T-helper 22 cell (primary cell): ENCODE measurements at places on chromosomes 5 and 9.

- no peak for DNase-seq
Observed at GRCh38 chr5:159017786-159018185, 81.9 kb downstream of the EBF1 start.

- no peak for DNase-seq
Observed at GRCh38 chr9:104009826-104010225, 84.3 kb upstream of the SMC2 start.

GRCh38 chr9:127053960-127054359, 68.5 kb downstream of the ANGPTL2 start:
- DNase-seq, result no peak

DNA sequence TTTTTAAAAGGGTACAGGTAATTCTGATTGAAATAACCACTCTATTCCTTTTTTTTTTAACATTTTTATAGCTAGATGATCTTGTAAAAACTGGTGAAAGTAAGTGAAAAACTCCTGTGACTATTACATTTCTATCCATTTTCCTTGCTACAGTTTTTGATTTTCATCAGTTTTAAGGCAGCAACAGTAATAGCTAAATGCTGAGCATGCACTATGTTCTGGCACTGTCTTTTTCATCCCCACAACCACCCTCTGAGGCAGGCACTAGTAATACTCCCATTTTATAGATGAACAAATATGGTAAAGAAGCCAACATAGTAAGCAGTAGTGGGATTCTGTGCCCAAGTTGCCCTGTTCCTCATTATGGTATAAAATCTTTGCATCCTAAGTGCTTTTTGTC, 113.0 kb upstream of the IL7R start:
- no peak for DNase-seq

GRCh38 chr5:50710838-50711237, 44.4 kb downstream of the PARP8 start:
- no peak for DNase-seq

DNA sequence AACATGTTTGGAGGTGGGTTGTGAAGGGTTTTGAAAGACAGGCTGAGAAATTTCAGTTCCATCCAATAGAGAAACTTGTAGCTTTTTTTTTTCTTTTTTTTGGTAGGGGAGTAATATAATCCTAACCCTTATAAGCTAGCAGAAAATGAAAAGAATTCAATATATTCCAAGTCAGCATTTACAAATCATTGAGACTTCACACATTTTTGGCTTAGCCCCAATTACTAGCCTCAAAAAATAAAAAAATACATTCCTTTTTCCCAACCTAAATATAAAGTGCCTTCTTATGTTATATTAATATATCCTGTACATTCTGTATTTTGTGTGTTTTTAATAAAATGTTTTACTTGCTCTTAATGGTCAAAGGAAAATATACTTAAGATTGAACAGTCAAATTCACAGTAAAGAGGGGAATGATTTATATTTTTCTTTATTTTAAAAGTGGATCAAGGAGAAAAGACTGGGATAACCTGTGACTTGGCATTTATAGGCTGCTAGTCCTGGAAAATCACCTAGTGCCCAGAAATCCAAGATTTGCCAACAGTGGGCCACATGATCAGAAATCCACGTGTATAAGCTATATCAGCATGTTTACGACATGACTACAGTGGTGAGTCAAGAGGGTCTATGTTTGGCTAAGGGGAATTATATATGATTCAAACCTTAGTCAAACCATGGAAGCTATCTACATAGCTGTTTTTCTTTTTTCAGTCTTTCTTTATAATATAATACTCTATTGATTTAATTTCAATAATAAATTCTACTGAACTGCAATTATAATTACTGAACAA, 14.5 kb downstream of the HACD4 start:
- no peak for DNase-seq

DNA sequence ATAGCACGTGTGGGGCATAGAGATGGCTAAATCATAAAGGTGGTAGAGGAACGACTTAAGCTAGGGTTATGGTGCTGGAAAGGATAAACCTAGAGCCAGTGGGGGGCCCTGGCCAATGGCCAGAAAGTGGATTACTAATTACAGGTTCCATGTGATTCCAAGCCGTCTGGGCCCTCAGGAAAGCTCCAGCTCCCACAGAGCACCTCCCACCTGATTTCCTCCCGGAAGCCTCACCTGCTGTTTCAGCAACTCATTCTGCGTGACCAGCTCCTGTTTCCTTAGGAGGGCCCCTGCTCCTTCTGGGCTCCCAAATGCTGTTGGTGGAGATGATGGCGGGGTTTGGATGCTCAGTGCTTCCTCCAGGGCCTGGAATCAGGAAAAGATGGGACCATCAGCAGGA, 16.2 kb downstream of the GPX3 start:
- no peak for DNase-seq

GRCh38 chr5:151624476-151624875, 33.3 kb upstream of the FAT2 start:
- DNase-seq, result no peak

DNA sequence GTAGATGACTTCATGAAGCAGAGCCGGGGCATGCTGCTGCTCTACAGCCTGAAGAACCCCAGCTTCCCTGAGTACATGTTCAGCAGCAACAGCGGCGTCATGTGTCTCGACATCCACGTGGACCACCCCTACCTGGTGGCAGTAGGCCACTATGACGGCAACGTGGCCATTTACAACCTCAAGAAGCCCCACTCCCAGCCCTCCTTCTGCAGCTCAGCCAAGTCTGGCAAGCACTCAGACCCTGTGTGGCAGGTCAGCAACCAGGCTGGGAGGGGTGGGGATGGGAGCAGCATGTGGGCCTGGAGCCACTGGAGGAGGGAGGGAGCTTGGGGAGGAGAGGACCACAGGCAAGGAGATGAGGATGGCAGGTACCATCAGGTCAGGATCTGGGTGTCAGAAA, 16.2 kb downstream of the ENHO start:
- no peak for DNase-seq

DNA sequence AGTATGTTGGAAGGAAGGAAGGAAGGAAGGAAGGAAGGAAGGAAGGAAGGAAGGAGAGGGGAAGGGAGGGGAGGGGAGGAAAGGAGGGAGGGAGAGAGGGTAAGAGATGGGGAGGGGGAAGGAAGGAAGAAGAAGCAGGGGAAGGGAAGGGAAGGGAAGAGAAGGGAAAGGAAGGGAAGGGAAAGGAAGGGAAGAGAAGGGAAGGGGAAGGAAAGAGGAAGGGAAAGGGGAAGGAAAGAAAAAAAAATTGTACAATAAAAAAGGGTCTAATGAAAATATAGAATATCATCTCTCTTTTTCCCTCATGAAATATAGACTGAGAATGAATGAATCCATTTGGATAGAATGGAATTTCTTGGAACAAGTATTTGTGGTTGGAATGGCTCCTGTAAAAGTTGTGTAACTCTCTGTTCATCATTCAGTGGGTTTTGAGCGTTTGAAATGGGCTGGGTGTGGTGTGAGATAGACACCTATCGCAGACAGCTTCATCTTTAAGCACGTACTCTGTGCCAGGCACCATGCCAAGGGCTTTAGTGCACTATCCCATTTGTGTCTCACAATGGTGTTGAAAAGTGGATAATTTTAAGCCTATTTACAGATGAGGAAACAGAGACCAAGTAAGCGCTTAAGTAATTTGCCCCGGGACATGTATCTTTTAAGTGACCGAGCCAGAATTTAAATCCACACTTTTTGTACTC, 11.6 kb upstream of the PAPPA start:
- no peak for DNase-seq

DNA sequence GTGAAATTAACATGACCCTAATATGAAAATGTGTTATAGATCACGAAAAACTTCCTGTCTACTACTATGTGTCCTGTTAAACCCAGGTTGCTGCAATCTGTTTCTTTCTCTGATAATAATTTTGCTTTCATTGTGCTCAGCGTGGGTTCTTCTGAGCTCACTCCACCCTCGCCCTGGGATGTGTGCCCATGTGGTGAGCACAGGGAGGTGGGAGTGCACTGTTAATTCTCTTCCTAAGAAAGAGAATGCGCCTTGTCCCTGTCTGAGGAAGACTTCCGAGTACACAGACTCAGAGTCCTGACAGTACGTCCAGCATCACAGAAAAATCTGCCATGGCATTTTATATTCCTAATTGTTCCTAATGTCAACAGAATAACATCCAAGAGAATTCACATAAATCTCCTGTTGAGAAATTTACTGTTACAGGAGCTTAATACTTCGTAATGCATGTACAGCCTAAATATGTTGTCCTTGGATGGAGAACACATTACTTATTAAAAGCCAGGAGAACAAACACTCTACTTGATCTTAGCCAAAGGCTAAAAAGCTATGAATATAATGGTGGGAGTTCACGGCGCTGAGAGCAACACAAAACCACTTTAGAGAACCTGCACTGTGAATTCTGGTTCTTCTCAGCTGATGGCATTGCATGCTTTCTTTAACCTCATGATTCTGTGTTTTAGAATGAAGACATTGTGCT, 102.6 kb downstream of the PDE4D start:
- DNase-seq, result no peak

- no peak for DNase-seq
Observed at GRCh38 chr9:616694-617093, 224.8 kb upstream of the DMRT1 start.

DNA sequence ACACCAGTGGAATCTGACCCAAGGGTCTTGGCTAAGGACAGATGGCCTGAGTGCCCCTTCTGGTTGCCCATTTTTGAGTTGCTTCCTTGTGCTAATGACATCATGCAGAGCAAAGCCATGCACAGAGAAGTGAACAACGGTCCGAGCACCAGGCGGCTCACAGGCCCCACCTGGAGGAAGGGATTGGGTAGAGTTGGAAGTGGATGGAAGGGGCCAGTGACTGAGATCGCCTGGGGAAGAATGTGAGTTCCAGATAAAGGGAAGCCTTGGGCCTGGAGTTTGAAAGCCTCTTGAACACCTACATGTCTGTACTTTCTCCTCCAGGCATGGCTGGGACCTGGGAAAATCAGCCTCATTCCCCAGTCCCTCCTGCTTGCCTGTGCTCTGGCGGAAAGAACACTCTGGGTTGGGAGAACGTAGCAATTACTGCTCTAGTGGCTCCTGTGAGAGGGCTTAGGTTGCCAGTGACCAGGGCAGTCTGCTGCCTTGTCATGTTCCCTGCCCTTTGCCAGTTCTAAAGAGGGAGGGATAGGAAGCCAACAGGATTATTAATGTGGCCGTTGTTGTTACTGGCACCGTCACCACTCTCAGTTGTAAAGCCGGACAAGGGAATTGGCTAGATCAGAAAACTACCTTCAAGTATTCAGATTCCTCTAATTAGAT, 62.5 kb upstream of the PTPN3 start:
- DNase-seq, result no peak

GRCh38 chr5:116370886-116371285, 203.7 kb downstream of the SEMA6A start:
- no peak for DNase-seq

GRCh38 chr5:133526368-133526767, 86.0 kb downstream of the FSTL4 start:
- no peak for DNase-seq

DNA sequence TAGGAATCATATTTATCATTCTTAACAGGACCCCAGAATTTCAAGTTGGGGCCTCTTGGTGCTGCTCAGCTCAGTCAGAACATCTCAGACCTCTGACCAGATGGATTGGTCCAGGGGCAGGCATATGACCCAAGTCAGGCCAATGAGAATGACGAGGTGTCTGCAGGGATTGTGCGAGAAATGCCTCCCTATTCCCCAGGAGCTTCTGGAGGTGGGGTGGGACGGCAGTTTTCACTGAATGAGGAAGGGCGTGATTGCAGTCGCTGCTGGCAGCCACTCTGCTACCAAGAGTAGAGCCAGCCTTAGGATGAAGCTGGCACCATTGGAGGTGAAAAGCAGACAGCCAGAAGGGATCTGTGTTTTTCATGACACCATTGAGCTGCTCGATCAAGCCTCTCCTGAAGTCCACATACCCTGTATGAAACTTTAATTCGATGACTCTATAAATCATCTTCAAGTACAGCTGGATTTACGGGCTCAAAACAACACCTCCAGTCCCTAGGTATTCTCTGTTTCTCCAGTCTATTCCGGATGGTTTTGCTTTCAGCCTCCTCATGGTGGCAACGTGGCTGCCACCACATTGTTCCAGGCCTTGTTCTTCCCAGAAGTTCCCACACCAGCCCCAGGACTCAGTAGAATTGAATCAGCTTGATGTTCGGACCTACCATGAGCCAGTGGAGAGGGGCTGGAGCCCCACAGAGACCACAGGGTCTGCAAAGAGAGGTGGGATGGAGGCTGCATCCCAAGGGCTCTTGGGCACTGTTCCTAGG, 70.2 kb upstream of the ADAMTS2 start:
- no peak for DNase-seq

DNA sequence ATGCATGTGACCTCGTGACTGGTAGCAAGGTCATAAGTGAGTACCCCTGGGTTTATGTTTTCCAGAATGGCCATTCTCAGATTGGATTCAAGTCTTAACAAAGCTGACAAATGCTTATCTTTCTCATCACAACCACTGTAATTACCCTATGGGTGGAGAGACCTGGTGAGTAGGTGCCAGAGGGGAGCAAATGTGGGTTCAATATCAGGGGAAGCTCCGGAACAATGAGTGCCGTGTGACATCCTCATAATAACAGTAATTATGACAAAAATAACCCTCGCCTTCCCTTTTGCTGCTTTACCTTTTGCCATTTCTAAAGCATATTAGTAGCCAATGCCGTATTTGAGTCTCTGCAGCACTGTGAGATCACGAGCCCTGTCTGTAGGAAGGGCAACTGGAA, 95.9 kb downstream of the NSG2 start:
- DNase-seq, result no peak

DNA sequence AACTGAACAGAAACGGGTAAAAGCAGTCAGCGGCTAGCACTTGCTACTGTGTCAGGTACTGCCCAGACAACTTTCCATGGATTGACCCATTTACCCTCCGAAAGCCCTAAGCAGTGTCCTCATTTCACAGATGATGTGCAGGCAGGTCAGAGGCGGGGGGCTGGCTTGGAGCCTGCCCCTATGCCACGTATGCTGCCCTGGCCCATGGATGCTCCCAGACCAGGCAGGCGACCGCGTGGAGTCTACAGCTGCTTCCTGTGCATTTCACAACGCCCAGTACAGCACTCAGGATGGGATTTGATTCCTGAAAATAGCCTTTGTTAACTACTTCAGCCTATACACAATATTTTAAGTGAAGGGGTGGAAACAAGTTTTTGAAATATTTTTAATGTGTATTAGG, 202.9 kb downstream of the NXNL2 start:
- DNase-seq, result no peak

- DNase-seq, result no peak
Observed at GRCh38 chr5:56641635-56642260, 173.6 kb upstream of the MAP3K1 start.
